ENCODE measurements at places on chromosomes 12 and 14.
A peak's percentile ranks its signal among the peaks of the same experiment; 100 is the strongest.

DNA sequence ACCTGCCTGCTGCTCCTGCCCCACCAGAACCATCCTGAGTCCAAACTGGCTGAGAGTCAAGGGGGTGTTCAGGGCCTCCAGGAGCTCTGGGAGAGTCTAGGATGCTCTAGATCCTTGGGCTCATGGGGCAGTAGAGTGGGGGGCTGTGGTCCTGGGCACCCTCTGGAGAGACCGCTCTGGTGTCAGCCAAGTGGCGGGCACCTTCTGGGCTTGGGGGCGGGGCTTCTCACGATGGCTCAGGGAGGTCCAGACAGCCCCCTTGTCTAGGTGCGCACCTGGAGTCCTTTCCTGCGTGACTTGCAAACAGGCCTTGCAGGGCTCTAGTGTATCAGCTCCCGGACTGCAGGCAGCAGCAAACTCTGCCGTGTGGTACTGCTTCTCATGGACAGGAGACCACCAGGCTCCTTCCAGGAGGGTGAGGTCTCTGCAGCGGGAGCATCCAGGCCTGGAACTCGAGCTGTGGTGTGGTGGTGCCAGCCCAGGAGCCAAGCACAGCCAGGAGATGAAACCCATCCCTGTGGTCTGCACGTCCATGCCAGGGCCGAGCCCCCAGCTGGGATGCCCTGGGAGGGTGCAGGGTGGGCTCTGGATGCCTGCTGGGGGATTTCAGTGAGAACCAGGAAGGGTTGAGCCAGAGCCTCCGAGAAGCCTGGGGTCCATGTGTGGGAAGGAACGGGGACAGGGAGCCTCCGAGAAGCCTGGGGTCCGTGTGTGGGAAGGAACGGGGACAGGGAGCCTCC, 15.0 kb downstream of the PACS2 start:
- DNase-seq = no peak

GRCh38 chr14:33686218-33686617, 264.7 kb downstream of the EGLN3 start:
- DNase-seq = no peak

DNA sequence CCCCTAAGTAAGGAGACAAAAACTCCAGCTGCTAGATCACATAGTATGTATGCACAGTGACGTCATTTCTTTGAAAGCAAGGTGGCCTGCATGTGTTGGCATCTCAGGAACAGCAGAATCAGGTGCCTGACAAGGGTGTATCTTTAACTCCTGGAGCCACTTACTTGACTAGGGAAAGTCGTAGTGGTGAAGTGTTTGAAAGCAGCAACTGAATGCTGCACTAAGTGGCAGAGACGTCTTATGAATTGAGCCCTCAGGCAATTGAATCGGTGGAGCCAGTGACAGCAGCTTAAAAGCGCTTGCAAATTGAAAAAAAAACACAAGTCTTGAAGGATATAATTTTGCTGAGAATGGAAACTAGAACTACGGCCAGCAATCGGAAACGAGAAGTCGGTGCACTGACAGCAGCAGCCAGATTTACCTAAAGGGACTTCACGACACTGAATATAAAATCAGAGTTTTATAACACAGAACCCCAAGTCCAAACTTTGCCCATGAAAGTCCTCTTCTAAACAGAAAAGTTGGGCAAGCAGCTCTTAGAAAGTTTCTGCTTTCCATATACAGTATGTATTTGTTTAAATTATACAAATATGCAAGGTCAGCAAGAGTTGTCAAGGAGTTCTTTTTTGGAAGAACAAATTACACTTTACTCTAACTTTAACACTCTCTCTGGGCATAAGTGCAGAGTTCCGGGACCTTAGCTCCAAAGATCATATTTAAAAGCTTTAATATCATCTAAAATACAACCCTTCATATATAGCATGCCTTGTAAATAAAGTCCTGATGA, 1.1 kb downstream of the IGF1 start:
- DNase-seq = no peak

GRCh38 chr12:68622250-68622649, 11.6 kb downstream of the RAP1B start:
- DNase-seq = no peak

DNA sequence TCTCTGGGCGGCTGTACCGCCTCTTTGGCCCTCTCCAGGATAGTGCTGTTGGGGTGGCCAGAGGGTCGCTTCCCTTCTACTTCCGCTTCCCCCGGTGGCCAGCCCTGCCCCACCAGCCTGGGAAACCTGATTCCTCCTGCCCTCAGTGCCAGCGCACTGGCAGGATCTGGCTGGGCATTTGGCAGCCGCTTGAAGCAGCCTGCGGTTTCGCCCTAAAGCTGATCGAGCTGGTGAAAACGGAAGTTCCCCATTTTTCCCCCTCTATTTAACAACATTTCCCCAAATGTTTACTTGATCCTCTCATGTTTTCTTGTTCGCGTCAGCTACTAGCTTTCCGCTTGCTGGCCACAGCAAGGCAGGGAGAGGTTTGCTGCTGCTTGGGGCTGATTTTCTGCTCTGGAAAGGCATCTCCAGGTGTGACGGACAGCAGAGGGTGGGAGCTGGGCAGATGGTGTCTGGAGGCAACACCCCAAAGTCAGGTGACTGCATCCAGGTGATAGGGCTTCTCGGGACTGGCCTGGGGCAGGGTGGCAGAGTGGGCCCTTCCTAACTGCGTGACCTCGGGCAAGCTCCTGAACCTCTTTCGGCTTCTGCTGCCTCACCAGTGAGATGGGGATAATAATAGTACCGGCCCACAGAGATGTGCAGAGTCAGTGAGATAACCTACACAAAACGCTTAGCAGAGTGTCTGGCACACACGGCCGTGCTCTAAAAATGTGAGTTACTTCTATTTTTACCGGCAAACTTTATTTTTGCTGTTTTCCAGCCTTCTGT, 53.1 kb downstream of the TSPAN9 start:
- no peak for DNase-seq

DNA sequence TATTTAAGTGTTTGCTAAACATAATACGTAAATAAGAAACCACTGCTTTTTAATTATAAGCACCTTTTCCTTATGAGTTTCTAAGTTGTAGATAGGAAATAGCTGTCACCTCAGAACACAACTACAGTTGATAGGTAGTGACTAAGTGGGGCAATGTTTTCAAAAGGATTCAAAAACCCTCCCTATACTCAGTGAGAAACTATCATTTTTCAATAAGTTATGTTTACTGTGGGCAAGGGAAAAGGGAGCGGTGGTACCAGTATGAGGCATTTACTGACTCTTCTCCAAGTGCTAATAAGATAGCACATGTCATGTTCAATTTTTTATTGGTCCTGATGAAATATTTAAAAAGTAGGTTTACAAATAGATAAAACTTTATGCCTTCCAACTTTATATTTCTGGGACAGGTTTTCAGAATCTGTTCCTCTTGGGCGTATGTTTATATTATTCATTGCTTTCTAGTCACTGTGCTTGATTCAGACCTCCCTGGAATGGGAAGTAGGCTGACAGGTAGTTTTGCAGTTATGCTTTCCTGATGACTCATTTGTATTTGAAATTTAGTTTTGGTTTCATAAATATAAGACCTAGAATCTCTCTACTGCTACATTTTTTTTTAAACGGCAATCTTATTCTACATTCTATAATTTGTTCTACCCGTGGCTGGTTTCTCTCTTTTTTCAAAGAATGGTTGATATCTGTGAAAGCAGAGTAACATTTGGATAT, 153.1 kb downstream of the TMEM117 start:
- DNase-seq = no peak

DNA sequence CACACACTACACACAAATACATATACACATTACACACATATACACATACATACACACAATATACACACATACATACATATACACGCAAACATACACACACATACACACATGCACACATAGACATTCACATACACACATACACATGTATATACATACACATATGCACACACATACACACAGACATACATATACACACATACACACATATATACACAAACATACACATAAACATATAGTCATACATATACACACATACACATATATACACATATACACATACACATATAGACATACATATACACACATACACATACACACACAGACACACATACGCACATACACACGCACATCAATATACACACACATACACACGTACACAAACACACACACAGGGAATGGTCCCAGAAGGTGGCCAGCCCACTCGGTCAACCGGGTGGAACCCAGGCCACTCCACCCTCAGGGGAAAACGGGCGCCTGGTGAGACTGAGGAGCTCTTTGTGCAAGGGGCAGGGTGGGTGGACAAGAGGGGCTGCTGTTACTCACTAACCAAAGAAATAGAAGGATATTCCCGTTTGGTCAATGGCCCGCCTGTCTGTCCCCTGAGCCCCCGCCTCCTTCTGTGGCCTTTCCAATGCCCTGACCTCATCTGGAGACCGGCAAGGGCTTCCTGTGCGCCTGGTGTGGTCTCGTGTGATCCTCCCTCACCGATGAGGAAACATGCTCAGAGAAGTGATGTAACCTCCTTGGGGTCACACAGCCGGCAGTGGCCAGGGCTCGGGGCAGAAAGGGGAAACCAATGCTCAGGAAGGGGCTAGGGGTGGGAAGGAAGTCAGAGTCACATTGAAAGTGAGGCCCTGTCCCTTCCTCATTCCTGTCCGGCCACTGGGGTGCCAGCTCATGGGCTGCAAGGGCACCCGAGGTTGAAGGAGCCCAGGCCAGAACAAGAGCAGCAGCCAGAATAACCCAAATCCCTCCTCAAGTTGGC, 5.3 kb downstream of the TRPV4 start:
- peak; percentile 65 for DNase-seq

GRCh38 chr14:105499256-105500035, 8.4 kb downstream of the TEDC1 start:
- no peak for DNase-seq

- no peak for DNase-seq
These were observed 2.6 kb downstream of the NAV3 start for GRCh38 chr12:77833329-77833728.

- DNase-seq = no peak
These were observed 20.1 kb downstream of the SUSD6 start for GRCh38 chr14:69631509-69631908.

DNA sequence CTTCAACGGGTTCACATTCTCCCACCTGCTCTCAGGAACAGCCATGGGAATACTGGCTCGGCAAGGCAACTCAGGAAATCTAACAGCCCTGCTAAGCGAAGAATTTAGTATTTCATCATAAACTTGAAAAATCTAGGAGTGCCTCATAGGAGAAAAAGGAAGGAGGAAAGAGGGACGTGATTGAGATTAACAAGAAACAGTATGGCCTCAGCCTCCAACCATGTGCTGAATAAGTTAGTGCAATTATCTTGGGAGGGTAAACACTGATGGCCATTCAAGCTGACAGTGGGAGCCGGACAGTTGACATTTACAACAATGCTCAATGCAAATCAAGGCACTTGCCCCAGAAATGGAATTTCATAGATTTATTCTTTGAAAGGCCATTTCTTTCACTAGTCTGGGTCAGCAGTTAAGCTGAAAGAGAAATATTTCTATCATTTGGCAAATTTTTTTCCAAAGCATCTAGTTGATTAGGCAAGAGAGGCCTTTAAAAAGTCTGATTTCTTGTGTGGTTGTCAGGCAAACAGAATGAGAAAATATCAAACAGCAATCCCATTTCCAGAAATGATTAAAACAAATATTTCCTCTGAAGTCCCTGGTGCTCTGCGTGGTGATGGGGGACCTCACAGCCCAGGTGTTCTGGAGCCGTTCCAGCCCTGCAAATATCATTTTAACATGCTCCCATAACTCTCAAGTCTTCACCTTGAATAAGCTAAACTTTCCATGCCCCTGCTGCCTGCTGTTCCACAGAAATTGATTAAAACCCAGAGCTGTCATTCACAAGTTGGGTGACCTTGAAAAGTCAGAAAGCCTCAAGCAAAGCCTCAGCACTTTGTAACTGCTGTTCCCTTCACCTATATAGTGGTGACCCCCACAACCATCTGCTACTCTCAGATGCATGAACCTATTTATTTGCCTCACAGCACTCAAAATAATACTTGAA, 121.6 kb downstream of the PHLDA1 start:
- DNase-seq = no peak

GRCh38 chr12:12533238-12533829, 29.3 kb downstream of the DUSP16 start:
- DNase-seq = no peak

DNA sequence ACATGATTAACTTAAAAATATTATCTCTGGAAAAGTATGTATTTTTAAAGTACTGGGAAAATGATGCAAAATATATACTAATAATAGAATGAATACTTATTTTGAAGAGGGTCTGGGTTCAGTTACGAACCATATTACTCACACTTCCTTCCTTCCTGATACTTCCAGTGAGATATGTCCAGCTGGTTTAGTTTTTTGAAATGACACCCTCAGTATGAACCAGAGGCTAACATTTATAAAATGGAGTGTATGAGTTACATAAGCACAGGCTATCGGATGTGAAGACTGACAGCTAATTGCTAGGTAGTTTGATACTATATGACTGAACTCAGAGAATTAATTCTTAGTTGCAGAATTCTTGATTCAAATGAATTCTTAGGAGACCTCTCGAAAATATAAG, 122.9 kb downstream of the OTOGL start:
- DNase-seq = no peak

DNA sequence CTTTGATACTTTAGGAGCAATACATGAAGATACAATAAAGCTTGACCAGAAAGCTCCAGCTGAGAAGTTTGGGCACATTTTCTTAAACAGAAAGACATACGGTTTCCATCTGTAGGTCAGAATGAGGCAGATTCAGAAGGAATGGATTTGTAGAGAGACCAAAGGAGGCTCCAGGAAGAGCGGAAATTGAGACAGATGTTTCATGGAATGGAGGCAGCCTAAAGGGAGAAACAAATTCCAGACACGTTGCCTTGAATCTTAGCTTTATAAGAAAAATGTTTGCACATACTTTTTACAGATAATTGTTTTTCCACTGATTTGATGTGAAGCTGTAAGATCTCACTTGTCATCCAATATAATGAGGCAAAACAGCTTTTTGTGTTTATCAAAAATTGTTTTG, 24.8 kb downstream of the EPYC start:
- no peak for DNase-seq

DNA sequence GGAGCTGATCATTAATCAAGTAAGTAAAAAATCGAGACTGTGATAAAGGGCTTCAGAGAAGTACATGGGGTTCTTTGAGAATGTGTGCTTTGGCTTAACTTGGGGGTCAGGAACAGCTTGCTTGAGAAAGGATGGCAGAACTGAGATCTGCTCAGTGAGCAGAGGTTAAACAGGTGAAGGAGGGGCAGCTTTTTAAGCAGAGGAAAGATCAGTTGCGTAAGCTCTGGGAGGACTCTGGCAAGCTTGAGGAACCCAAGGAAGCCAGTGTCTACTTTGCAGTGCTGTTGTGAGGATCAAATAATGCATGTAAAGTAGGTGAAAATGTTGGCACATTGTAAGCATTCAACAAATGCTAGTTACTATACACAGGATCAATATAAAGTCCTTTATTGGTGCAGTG, 30.6 kb downstream of the WIF1 start:
- DNase-seq = no peak

DNA sequence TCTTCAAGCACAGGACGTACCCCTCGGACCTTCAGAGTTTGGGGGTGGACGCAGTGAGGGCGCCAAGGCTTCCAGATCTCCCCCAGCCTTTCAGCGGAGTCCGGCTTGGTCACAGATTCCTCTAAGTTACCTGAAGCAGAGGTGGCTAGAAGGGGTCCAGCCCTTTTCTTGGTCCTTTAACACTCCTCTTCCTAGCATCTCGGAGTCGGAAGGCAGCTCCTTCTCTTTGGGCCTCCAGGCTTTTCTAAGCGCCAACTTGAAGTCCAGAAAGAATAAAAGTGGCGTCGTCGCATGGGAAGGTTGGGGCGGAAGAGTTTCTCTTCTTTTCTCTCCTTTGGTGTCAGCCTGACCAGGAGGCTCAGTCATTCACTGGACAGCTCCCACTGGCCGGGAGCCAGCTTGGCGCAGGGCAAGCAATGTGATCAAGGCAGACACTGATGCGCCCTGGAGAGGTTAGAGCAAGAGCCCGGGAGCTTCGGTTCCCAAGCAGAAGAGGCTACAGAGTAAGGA, 9.6 kb downstream of the OR6S1 start:
- DNase-seq = no peak

Measured in natural killer cell treated with Interleukin-12 subunit alpha and Interleukin-12 subunit beta and Interleukin-15 and Interleukin-18, amount 100 ng/mL, for 72 hours (primary cell).